ENCODE measurements at places on chromosomes 5 and 9. TPM values are rescaled to one million over a fixed set of nuclear protein-coding genes. Genes with fewer than 3 reads are reported as not detected.

Gene TLX3
- total RNA-seq: not detected

Gene PCDH12
- under 0.01 TPM for total RNA-seq

Gene PCDHGA8
- 2.0 TPM for total RNA-seq

Gene HTR1A
- total RNA-seq: not detected

Gene OBP2B
- not detected for total RNA-seq

Gene SVEP1
- total RNA-seq: 9.8 TPM

Gene GMCL2
- not detected for total RNA-seq

Gene GARNL3
- 2.6 TPM for total RNA-seq

Gene SLC24A2
- total RNA-seq: 0.12 TPM

Gene CCDC183
- 2.2 TPM for total RNA-seq

Gene SHISAL2B
- total RNA-seq: not detected

Gene FOXD4L3
- total RNA-seq: not detected

Gene PCDHA6
- 2.9 TPM for total RNA-seq

Gene ADAMTS16
- 0.12 TPM for total RNA-seq

All from smooth muscle cell of the coronary artery (primary cell).